ENCODE measurements at places on chromosomes 12 and 14.

GRCh38 chr12:120725151-120725658 is 421 bp upstream of the ACADS start:
- no peak for DNase-seq

GRCh38 chr14:54251356-54251755 is 145.5 kb upstream of the CDKN3 start:
- no peak for DNase-seq

DNA sequence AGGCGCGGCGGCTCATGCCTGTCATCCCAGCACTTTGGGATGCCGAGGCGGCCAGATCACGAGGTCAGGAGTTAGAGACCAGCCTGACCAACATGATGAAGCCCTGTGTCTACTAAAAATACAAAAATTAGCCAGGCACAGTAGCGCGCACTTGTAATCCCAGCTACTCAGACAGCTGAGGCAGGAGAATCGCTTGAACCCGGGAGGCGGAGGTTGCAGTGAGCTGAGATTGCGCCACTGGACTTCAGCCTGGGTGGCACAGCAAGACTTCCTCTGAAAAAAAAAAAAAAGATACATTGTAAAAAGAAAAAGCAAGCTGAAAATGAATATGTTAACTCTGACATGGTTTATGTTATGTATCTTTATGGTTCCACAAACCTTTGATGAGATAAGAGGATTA is 33.6 kb downstream of the RPGRIP1 start:
- DNase-seq = no peak

- no peak for DNase-seq
Measured at GRCh38 chr14:25837551-25837965, 760.3 kb downstream of the NOVA1 start.

DNA sequence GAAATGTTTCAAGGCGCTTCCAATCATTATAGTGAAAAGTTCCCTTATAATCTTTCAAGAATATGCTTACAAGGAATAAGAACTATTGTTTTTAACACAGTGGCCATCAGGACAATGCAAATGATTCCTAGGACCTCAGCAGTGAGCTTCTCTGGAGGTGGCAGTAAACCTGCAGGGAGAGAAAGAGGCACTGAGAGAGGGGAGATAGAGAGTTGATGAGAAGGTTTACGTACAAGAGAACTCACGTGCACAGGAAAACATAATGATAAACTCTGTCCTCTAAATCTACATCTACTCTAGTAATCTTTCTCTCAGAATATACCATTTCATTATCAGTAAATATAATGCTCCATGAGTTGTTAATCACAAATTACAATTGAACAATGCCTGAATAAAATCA is 715 bp downstream of the KLRC4 start:
- peak; percentile 55 for DNase-seq

DNA sequence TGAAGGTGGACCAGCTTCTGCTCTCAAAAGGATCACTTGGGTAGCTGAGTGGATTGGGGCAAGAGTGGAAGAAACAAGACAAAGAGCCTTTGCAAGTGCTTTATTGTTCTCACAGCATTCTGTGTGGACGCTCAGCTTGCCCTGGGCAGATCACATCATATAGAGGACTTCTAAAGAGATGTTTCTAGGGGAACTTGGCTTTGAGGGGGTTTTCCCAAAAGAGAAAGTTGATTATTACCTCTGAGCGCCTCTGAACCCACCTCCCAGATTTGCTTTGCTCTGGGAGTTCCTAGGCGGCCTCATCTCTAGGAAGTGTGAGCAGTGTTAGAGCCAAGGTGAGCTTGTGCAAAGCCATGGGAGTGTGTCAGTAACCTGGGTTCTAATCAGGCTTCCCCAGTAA is 81.7 kb downstream of the RIN3 start:
- no peak for DNase-seq

All from NAMALWA (cell line).